ENCODE measurements at places on chromosomes 2 and 18. TPM values are rescaled to one million over a fixed set of nuclear protein-coding genes. Genes with fewer than 3 reads are reported as not detected.

DNA sequence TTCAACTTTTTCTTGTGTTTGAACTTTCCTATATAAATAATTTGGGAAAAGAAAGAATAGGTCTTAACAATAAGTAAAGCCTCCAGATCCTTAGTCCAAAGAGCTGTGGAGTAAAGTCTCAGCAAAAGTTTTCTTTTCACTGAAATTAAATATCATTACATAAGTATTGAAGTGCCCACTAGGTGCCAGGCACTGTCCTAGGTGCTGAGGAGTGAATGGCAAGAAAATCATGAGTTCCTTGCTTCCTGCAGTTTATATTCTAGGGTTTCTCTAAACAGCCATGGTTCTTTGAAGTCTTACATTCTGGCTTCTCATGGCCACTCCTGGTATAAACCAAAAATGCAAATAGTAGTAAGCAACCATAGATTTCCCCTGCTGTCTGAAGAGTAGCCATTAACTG, 59.7 kb downstream of the SPP2 start:
- DNase-seq, result no peak

- DNase-seq, result peak; percentile 87
These were observed 431 bp upstream of the SEC11C start for GRCh38 chr18:59139291-59139614.

DNA sequence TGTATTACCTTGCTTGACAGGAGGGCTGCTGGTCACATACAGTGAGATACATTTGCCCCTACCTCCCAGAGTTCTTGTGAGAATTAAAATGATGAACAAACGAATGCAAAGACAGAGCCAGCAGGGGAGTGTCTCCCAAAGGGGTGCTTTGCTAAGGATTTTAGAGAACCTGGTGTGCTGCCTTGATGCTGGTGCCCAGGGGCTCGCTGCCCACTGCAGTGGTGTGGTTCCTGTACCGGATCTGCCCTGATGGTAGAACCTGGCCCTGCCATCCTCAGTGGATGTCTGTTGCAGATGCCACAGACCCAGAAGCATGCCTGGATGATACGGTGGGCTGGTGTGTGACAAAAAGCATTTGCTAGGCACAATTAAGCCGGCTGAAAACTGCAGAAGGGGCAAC, 414.8 kb upstream of the HS6ST1 start:
- DNase-seq, result no peak

DNA sequence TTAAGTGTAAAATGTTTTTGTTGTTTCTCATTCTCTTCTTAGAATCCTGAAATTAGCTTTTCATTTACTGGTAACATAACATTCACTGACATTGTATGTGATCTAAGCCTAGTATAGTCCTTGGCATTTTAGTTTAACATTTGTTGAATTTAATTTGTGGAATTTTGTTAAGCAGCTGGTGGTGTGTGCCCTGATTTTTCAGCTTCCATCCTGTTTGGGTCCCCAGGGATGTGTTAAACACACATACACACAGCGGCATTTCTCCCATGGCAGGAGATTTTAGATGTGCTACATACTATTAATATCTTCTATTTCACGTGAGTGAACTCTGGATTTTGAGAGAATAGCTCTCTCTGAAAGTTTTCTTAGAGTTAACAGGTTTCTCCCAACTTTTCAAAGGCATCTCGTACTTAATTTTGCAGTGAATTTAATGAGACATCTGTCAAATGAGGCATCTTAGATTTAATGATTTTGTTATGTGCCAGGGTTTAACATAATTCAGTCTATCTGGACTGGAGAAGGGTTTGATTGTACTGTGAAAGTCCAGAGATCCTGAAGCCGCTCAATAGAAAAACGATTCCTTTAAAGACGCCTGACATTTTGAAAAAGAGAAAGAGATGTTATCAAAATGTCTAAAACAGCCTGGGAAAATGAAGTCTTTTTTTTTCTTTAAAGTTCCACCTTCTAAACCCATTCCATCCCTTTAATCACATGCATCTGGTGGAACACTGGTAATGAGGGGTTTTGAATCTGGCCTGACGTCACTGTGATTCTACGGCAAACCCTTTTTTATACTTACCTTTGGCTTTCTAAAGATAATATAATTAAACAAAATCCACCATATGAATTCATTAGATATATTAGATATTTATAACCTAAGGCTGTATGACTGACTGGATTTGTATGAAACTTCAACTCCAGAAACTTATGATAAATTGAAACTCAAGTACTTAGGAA, 6.8 kb downstream of the PHLPP1 start:
- DNase-seq, result no peak

- DNase-seq, result no peak
These were observed 15.4 kb downstream of the NAB1 start for GRCh38 chr2:190664240-190664639.

The VRK2 gene
- 30.4 TPM for total RNA-seq

DNA sequence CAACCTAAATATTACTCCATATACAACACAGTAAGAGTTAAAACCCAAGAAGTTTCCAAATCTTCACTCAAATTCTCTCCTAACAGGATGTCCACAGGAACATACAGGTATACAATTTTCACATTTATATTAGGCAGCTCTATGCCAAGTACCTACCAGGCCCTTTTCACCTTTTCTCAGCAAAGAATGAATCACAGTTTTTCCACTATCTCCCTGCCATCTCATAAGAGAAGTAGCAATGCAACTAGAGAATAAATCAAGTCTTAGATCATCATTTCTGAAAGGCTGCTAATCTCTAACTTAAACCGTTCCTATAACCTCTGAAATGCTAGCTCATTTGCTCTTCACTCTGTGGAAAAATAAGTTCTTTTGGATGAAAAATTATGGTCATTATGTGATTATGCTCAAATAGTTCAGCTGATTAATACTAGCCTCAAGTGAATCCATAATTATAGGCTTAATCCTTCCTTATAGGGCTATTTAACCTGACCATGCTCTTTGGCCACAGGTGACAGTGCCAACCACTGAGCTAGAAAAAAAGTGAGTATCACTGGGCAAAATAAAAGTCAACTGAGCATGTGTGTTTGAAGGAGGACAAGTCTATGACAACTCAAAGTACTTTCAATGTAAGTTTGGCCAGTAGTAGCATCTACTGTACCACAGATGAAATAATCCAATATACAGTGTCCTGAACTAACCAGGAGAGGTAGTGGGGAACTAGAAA, 79.7 kb downstream of the COBLL1 start:
- no peak for DNase-seq

- no peak for DNase-seq
These were observed 129.5 kb downstream of the RND3 start for GRCh38 chr2:150357770-150358467.

DNA sequence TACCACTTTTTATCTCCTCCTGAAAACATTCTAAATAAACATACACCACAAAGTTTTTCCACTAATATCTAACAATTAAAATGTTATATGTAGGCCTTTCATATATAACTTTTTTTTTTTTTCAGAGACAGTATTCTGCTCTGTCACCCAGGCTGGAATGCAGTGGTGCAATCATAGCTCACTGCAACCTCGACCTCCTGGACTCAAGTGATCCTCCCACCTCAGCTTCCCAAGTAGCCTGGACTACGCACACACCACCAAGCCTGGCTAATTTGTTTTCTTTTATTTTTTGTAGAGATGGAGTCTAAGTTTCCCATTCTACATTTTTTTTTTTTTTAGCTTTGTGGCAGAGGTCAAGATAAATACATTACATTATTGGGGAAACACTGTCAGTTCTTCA, 1612.6 kb upstream of the NXPH2 start:
- DNase-seq, result no peak

- DNase-seq, result no peak
These were observed 150.8 kb downstream of the PARD3B start for GRCh38 chr2:204696124-204696523.

- DNase-seq, result no peak
These were observed 336.7 kb upstream of the ATP5MC3 start for GRCh38 chr2:175518206-175518605.

- no peak for DNase-seq
These were observed 1092.3 kb downstream of the BCL11A start for GRCh38 chr2:59461127-59461526.

The NXPH2 gene
- total RNA-seq, result not detected

The HOXD4 gene
- not detected for total RNA-seq

Data from CD8-positive, alpha-beta memory T cell (primary cell).